Stimulated activated CD4-positive, alpha-beta T cell treated with anti-CD3 and anti-CD28 coated beads, Interleukin-15, amount 100 ng/mL, for 1 hour (primary cell): ENCODE measurements at places on chromosomes 4 and X.

DNA sequence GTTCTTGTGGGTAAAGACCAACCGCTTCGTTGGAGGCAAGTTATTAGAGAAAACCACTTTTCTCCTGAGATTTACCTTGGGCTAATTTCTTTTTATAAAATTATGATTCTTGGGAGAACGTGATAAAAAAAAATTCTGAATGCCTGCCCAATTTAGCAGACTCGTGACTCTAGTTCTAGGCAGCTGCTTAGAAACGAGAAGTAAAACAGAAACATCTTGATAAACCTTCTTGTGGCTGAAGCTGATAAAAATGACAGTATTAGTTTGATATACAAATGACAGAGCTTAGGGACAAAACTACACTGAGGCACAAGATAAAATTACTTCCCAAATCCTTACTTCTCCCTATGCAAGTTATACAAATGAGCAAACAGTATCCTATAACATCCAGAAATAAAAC is 458.9 kb upstream of the TEX13C start:
- DNase-seq, result no peak

GRCh38 chr4:39641451-39641850 is 2.8 kb upstream of the SMIM14 start:
- DNase-seq, result no peak

DNA sequence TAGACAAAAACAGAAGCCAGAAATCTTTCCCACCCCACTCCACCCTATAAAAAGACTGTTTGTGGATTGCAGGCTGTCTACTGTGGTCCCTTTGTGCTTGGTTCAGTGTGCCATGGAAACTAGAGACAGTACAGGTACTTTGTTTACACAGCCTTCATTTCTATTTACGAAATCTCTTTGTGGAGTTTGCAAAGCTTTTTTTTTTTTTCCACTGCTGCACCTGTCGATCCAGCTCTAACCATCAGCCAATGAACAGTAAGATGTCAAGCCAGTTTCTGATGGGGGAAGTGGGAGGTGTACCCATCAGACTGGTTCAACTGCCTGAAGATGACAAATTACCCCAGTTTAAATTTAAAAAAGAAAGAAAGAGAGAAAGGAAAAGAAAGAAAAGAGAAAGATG is 20.2 kb upstream of the LRBA start:
- no peak for DNase-seq

DNA sequence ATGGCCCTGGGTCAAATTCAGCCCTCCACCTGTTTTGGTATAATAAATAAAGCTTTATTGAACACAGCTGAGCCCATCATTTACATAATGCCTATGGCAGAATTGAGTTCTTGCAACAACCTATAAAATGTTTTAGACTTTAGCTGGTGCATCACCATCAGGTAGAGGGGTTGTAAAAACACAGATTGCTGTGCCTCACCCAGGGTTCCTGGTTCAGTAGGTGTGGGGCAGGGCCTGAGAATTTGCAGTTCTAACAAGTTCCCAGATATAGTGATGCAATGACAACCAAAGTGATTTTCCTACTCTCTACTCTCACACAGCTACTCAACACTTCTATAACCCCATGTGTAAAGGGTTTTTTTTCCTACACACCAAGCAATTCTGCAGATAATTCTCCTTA is 120.0 kb upstream of the EGFL6 start:
- no peak for DNase-seq
